Keratinocyte (primary cell): ENCODE measurements at places on chromosomes 13 and 19. TPM values are rescaled to one million over a fixed set of nuclear protein-coding genes. Genes with fewer than 3 reads are reported as not detected.

DNA sequence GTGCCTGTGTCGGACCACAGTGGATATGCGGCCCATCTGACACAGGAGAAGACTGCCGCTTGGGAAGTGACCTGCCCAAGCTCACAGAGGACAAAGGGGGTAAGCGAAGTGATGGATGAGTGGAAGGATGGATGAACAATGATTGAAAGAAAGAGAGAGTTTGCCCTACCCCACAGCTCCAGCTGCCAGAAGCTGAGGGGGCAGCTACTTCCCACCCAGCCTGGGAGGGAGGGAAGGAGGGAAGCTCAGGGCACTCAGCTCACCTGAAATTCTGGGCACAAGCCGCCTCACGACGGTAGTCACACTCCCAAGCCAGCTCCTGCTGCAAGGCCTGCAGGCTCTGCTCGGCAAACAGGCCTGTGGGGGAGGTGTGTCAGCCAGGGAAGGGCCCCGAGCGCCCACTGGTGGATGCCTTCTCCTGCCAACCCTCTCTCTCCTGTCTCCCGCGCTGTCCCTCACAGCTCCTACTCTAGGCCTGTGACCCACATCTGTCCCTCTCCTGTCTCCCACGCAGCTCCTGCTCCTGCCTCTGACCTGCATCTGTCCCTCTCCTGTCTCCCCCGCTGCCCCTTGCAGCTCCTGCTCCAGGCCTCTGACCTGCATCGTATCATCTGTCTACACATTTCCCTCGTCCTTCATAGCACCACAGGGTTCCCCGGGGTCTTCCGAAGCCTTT, 12.0 kb upstream of the NUMBL start:
- H3K36me3 ChIP-seq, result peaks cover 21% of the 10 kb centered on the region
- no peaks in the 10 kb centered on the region for H3K4me1 ChIP-seq
- H3K4me3 ChIP-seq, result no peak overlapping the region
- no peak overlapping the region for H3K27ac ChIP-seq
- no peaks in the 10 kb centered on the region for H3K27me3 ChIP-seq

Gene NMRK2
- not detected in 3 replicates for polyA plus RNA-seq

DNA sequence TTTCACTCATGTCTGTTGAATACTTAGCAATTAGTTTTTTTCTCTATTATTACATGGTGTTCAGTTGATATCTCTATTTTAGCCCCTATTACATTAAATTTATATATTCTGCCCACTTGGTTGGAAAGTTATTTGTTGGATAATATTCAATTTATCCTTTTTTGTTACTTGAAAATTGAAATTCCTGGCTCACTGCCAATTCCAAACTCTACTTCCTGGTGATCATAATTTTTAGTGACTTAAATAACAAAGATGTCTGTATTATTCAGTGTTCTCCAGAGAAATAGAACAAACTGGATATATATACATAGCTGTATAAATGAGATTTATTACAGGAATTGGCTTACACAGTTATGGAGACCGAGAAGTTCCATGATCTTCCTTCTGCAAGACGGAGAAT, 93.6 kb downstream of the GPC5 start:
- no peak for DNase-seq
- no peak overlapping the region for H3K4me3 ChIP-seq
- no peak overlapping the region for H3K27ac ChIP-seq
- H3K27me3 ChIP-seq, result no peaks in the 10 kb centered on the region
- H3K4me1 ChIP-seq, result no peaks in the 10 kb centered on the region

- no peak overlapping the region for H3K27ac ChIP-seq
- H3K4me3 ChIP-seq, result no peak overlapping the region
- no peak for DNase-seq
- H3K4me1 ChIP-seq, result peaks cover 7% of the 10 kb centered on the region
Measured at GRCh38 chr19:5880604-5881078, 10.3 kb upstream of the FUT5 start.

Gene CACNA1A
- not detected in 3 replicates for polyA plus RNA-seq

Gene FARSA
- 29.9 to 68.7 TPM (median 30.9 TPM) in 3 replicates for polyA plus RNA-seq

DNA sequence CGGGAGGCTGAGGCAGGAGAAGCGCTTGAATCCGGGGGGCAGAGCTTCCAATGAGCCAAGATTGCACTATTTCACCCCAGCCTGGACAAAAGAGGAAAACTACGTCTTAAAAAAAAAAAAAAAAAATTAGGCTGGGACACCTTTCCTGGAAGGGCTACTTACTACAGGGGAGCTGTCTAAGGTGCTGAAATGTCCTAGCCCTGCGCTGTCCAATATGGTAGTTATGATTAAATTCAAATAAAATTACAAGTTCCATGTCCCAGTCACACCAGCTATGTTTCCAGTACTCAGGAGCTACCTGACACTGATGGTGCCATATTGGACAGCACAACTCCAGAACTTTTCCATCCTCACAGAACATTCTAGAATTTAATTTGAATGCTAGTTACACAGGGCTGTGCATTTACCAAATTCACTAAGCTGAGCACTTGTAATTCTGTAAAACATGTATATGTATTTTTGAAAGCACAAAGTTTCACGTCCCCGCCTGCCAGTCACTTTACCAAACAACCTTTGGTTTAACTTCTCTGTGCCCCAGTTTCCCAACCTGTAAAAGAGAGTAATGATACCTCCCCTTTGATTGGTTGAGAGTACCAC, 9.2 kb upstream of the ZSCAN22 start:
- no peak for DNase-seq
- peaks cover 18% of the 10 kb centered on the region for H3K4me1 ChIP-seq
- no peak overlapping the region for H3K4me3 ChIP-seq
- H3K27ac ChIP-seq, result no peak overlapping the region
- no peaks in the 10 kb centered on the region for H3K27me3 ChIP-seq

Gene PALM
- 0.09 to 0.46 TPM in 2 of 3 replicates, not detected in the other for polyA plus RNA-seq

DNA sequence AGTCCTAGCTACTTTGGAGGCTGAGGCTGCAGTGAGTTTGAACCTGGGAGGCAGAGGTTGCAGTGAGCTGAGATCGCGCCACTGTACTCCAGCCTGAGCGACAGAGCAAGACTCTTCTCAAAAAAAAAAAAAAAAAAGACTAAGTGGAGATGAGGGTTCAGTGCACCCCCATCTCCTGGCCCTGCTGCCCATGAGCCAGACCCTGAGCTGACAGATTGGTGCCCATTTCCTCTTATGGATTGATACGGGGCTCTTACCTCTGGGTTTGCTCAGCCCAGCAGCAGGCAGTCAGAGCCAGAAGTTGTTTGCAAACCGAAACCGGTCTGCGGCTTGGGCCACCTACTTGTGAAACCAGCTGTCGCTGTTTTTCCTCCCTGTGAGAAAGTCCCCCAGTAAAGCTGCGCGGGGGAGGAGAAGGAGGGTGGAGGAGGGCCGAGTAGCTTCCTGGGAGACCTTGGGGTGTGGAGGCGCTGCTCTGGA, 36.9 kb downstream of the ARRDC2 start:
- H3K27me3 ChIP-seq, result peaks cover 4% of the 10 kb centered on the region
- H3K4me1 ChIP-seq, result peaks cover 8% of the 10 kb centered on the region
- no peak for DNase-seq
- H3K27ac ChIP-seq, result no peak overlapping the region
- H3K4me3 ChIP-seq, result no peak overlapping the region

DNA sequence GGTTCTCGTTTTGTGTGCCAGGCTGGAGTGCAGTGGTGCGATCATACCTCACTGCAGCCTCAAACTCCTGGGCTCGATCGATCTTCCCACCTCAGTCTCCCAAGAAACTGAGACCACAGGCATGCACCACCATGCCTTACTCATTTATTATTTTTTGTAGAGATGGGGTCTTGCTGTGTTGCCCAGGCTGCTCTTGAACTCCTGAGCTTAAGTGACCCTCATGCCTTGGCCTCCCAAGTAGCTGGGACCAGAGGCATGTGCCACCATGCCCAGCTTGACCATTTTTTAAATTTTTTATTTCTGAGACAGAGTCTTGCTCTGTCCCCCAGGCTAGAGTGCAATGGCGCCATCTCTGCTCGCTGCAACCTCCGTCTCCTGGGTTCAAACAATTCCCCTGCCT, 10.2 kb upstream of the GNA11 start:
- H3K36me3 ChIP-seq, result no peaks in the 10 kb centered on the region
- no peak overlapping the region for H3K27ac ChIP-seq
- no peak for DNase-seq
- no peaks in the 10 kb centered on the region for H3K4me1 ChIP-seq
- no peaks in the 10 kb centered on the region for H3K27me3 ChIP-seq

Gene PODNL1
- 1.0 to 2.1 TPM (median 1.5 TPM) in 3 replicates for polyA plus RNA-seq

- no peaks in the 10 kb centered on the region for H3K36me3 ChIP-seq
- H3K4me3 ChIP-seq, result no peak overlapping the region
- no peak for DNase-seq
- H3K27me3 ChIP-seq, result no peaks in the 10 kb centered on the region
Measured at GRCh38 chr13:107482688-107483087, 732.6 kb downstream of the LIG4 start.

GRCh38 chr19:31418055-31418454, 68.8 kb upstream of the TSHZ3 start:
- DNase-seq, result no peak
- H3K27me3 ChIP-seq, result no peaks in the 10 kb centered on the region
- no peaks in the 10 kb centered on the region for H3K36me3 ChIP-seq
- H3K4me3 ChIP-seq, result no peak overlapping the region
- H3K27ac ChIP-seq, result no peak overlapping the region

Gene ACTMAP
- polyA plus RNA-seq, result 1.4 to 2.8 TPM (median 1.4 TPM) in 3 replicates

DNA sequence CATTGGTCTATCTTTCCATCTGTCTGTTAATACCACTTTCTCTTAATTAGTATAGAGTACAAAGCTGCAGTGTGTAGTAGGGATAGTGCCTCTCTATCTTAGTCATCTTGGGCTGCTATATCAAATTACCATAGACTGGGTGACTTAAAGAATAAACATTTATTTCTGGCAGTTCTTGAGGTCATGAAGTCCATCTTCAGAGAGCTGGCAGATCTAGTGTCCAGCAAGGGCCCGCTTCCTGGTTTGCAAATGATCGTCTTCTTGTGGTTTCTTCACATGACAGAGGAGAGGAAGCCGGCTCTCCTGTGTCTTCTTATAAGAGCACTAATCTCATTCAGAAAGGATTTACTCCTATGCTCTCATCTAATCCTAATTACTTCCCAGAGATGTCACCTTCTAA, 6.1 kb downstream of the ZNF700 start:
- H3K4me3 ChIP-seq, result no peak overlapping the region
- peaks cover 2% of the 10 kb centered on the region for H3K4me1 ChIP-seq
- DNase-seq, result no peak
- H3K27me3 ChIP-seq, result no peaks in the 10 kb centered on the region

GRCh38 chr19:16456652-16457194, 15.0 kb downstream of the EPS15L1 start:
- peaks cover 25% of the 10 kb centered on the region for H3K4me1 ChIP-seq
- H3K4me3 ChIP-seq, result no peak overlapping the region
- peak overlapping the region; percentile 20 for H3K27ac ChIP-seq
- no peaks in the 10 kb centered on the region for H3K27me3 ChIP-seq

DNA sequence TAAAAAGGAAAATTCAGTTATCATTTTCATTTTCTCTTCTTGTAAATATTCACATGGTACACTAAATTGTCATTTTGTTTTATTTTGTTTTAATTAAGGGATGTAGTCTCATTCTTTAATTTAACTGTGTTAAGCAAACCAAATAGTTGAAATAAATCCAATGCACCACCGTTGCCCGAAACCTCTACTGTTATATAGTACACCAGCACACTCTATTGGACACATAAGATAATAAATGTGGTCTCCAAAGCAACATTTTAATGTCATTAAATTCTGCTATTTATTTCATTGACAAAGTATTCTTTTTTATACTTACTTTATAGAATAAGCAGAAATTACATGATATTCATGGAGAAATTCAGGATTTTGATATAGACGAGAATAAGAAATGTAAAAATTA, 156.4 kb upstream of the FREM2 start:
- H3K4me1 ChIP-seq, result no peaks in the 10 kb centered on the region
- no peaks in the 10 kb centered on the region for H3K36me3 ChIP-seq
- H3K4me3 ChIP-seq, result no peak overlapping the region
- DNase-seq, result no peak
- H3K27me3 ChIP-seq, result peaks cover 4% of the 10 kb centered on the region
- H3K27ac ChIP-seq, result no peak overlapping the region

- peak overlapping the region; percentile 66 for H3K27ac ChIP-seq
- DNase-seq, result no peak
- peaks cover 21% of the 10 kb centered on the region for H3K4me1 ChIP-seq
- peaks cover 8% of the 10 kb centered on the region for H3K36me3 ChIP-seq
Measured at GRCh38 chr19:5147978-5148793, 179.3 kb downstream of the KDM4B start.

GRCh38 chr13:113616991-113617749, 32.6 kb downstream of the TFDP1 start:
- no peaks in the 10 kb centered on the region for H3K27me3 ChIP-seq
- no peaks in the 10 kb centered on the region for H3K4me1 ChIP-seq
- peaks cover 23% of the 10 kb centered on the region for H3K36me3 ChIP-seq
- DNase-seq, result no peak
- no peak overlapping the region for H3K27ac ChIP-seq

DNA sequence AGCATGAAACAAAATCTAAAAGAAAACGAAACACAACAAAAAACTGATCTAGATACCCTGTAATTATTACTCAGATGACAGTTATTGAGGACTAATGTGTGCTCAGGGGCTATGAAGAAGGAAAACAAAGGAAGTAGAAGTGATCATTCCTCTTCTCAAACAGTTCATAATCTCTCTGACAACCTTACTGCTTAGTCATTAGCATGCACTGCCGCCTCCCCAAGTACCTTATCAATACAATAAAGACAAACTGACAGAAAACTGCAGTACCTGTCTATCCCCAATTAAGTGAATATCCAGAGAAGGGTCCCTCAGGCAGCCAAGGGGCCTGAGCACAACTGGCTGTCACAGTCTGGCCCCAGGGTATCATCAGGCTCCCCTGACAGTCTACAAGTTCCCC, 22.0 kb upstream of the POU4F1 start:
- H3K4me1 ChIP-seq, result no peaks in the 10 kb centered on the region
- no peak overlapping the region for H3K27ac ChIP-seq
- no peaks in the 10 kb centered on the region for H3K36me3 ChIP-seq
- H3K27me3 ChIP-seq, result no peaks in the 10 kb centered on the region
- no peak for DNase-seq

DNA sequence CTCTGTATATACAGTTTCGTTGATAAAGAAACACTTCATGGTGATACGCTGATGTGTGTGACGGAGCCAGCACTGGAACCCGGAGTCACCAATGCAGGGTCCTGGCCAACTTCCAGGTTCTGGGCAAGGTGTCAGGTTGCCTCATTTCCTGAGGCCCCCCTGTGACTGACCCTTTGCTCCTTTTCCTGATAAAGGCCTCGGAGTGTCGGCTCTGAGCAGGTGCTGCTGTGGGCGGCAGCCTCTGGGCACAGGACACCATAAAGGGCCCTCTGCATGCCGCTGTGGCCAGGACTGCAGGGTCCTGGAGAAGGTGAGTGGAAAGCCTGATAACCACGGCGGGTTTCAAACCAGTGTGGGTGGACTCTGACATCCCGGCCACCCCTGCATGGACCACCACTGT, 17.3 kb upstream of the MYDGF start:
- no peaks in the 10 kb centered on the region for H3K27me3 ChIP-seq
- H3K4me1 ChIP-seq, result peaks cover 3% of the 10 kb centered on the region
- no peak overlapping the region for H3K4me3 ChIP-seq
- peaks cover 62% of the 10 kb centered on the region for H3K36me3 ChIP-seq
- no peak for DNase-seq
